ENCODE measurements at places on chromosomes 3 and 15.

- no peak for DNase-seq
These were observed 193.3 kb downstream of the FNDC3B start for GRCh38 chr3:172232579-172233212.

GRCh38 chr15:90063770-90064247 lies 38.5 kb downstream of the IDH2 start:
- no peak for DNase-seq

- DNase-seq: no peak
These were observed 68.6 kb downstream of the ABHD5 start for GRCh38 chr3:43759297-43759782.

GRCh38 chr3:184523825-184524615 lies 37.6 kb upstream of the EPHB3 start:
- peak; percentile 19 for DNase-seq

GRCh38 chr15:99250001-99250400 lies 620 bp upstream of the TTC23 start:
- no peak for DNase-seq

All from skeletal muscle cell (primary cell).